ENCODE measurements at places on chromosomes 11 and 22. TPM values are rescaled to one million over a fixed set of nuclear protein-coding genes. Genes with fewer than 3 reads are reported as not detected.

GRCh38 chr22:41563051-41563711, 2.4 kb downstream of the CSDC2 start:
- H3K36me3 ChIP-seq, result no peaks in the 10 kb centered on the region
- no peaks in the 10 kb centered on the region for H3K27me3 ChIP-seq
- H3K4me1 ChIP-seq, result peaks cover 29% of the 10 kb centered on the region
- peak overlapping the region; percentile 20 for H3K27ac ChIP-seq
- H3K4me3 ChIP-seq, result peak overlapping the region; percentile 43

The KRTAP5-10 gene
- total RNA-seq, result 0.20 TPM

DNA sequence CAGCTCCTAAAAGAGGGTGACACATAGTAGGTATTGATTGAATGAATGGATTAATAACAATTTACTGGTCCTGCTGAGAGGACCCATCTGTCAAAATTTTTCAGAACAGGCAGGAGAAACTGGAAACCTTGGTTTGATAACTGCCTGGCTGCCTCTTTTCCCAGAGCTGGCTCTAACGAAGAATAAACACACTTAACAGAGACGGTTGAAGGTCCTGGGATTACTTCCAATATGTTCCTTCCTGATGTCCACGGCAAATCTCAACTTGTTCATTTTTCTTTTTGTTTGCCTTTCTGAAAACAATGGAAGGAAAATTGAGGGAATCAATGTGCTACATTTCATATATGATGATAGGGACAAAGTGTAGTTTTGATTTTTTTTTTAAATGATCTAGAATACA, 76.5 kb upstream of the SYT13 start:
- H3K4me1 ChIP-seq, result no peaks in the 10 kb centered on the region
- H3K27ac ChIP-seq, result no peak overlapping the region
- peaks cover 56% of the 10 kb centered on the region for H3K27me3 ChIP-seq
- no peak for DNase-seq

The FERMT3 gene
- total RNA-seq, result 4.3 TPM

DNA sequence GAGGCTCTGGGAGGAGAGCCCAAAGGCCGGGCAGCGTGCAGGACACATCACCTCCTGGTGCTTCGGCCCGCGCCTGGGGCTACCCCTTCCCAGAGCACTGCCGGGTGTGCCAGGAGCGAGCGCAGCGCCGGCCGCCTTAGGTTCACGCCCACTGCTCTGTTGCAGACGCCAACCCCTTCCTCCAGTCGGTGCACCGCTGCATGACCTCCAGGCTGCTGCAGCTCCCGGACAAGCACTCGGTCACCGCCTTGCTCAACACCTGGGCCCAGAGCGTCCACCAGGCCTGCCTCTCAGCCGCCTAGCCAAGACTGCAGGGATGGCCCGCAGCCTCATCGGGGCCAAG, 79.0 kb downstream of the MED15 start:
- no peaks in the 10 kb centered on the region for H3K27me3 ChIP-seq
- no peak for DNase-seq
- H3K36me3 ChIP-seq, result peaks cover 28% of the 10 kb centered on the region
- 0 out of 2 replicates have a peak, but pooled peaks cover under 1% of the 10 kb centered on the region for H3K4me1 ChIP-seq

The OLFML1 gene
- total RNA-seq, result not detected

GRCh38 chr22:19488884-19489843, 9.4 kb downstream of the CDC45 start:
- no peak overlapping the region for H3K4me3 ChIP-seq
- no peak for DNase-seq
- no peak overlapping the region for H3K27ac ChIP-seq
- no peaks in the 10 kb centered on the region for H3K27me3 ChIP-seq
- H3K4me1 ChIP-seq, result peaks cover 4% of the 10 kb centered on the region

The KIAA0930 gene
- 60.9 TPM for total RNA-seq

- no peaks in the 10 kb centered on the region for H3K4me1 ChIP-seq
- no peak for DNase-seq
- H3K27ac ChIP-seq, result no peak overlapping the region
- H3K27me3 ChIP-seq, result no peaks in the 10 kb centered on the region
- H3K4me3 ChIP-seq, result no peak overlapping the region
These were observed 297.0 kb downstream of the CADM1 start for GRCh38 chr11:115207166-115207591.

The ALDH3B1 gene
- 25.5 TPM for total RNA-seq

DNA sequence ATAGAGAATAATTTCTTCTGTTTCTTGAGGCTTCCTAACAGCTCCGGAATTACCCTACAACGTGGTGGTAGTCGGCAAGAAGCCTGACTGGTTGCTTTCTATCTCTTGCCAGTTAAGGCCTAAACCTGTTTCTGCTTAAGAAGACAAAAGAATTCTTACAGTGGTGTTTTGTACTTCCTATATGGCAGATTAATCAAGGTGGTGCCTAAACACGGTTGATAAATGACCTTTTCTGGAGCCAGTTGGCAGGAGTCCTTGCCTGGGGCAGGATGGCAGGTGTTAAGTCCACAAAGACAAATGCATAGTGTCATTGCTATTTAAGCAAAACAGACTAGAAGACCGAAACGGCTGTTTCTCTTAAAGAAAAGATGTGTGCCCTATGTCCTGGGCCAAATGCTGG, 9.9 kb downstream of the GVQW3 start:
- H3K36me3 ChIP-seq, result no peaks in the 10 kb centered on the region
- no peak overlapping the region for H3K27ac ChIP-seq
- H3K27me3 ChIP-seq, result no peaks in the 10 kb centered on the region
- no peak overlapping the region for H3K4me3 ChIP-seq

DNA sequence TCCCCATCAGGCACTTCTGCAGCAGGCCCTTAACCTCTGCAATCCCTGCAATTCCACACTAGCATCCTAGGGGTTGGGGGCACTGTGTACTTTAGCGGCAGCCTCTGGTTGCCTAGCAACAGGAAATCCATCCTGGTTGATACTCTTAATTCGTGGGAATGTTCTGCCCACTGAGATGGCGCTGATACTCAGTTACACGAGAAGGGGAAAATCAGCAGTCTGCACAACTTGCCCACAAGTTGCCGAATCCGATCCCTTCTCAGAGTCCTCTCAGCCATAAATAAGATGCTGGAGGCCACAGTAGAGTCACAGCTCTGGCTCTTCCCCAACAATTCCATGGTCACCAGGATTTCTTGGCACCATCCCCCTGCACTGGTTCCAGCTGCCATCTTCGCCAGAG, 57.6 kb upstream of the CRYBB3 start:
- no peaks in the 10 kb centered on the region for H3K36me3 ChIP-seq
- H3K27ac ChIP-seq, result no peak overlapping the region
- no peaks in the 10 kb centered on the region for H3K4me1 ChIP-seq
- no peak for DNase-seq
- no peak overlapping the region for H3K4me3 ChIP-seq

The GRAMD1B gene
- total RNA-seq, result 12.7 TPM

- DNase-seq, result no peak
- H3K36me3 ChIP-seq, result no peaks in the 10 kb centered on the region
- no peaks in the 10 kb centered on the region for H3K4me1 ChIP-seq
- H3K4me3 ChIP-seq, result no peak overlapping the region
- peaks cover 88% of the 10 kb centered on the region for H3K27me3 ChIP-seq
These were observed 32.9 kb downstream of the OR52E1 start for GRCh38 chr11:5102246-5102645.

The PLEKHB1 gene
- 22.9 TPM for total RNA-seq

GRCh38 chr11:47285969-47286770, 16.2 kb downstream of the MADD start:
- no peak overlapping the region for H3K27ac ChIP-seq
- H3K4me1 ChIP-seq, result no peaks in the 10 kb centered on the region
- no peak overlapping the region for H3K4me3 ChIP-seq
- no peak for DNase-seq
- H3K36me3 ChIP-seq, result peaks cover 43% of the 10 kb centered on the region
- no peaks in the 10 kb centered on the region for H3K27me3 ChIP-seq

DNA sequence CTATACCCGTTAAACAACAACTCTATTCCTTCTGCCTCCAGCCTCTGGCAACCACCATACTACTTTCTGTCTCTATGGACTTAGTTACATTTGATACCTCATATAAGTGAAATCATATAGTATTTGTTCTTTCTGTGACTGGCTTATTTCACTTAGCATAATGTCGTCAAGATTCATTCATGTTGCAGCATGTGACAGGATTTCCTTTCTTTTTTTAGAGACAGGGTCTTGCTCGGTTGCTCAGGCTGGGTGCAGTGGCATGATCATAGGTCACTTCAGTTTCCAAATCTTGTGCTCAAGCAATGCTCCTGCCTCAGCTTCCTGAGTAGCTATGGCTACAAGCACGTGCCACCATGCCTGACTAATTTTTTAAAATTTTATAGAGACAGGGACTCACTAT, 29.4 kb upstream of the SORL1 start:
- no peaks in the 10 kb centered on the region for H3K27me3 ChIP-seq
- H3K36me3 ChIP-seq, result no peaks in the 10 kb centered on the region
- H3K27ac ChIP-seq, result no peak overlapping the region

DNA sequence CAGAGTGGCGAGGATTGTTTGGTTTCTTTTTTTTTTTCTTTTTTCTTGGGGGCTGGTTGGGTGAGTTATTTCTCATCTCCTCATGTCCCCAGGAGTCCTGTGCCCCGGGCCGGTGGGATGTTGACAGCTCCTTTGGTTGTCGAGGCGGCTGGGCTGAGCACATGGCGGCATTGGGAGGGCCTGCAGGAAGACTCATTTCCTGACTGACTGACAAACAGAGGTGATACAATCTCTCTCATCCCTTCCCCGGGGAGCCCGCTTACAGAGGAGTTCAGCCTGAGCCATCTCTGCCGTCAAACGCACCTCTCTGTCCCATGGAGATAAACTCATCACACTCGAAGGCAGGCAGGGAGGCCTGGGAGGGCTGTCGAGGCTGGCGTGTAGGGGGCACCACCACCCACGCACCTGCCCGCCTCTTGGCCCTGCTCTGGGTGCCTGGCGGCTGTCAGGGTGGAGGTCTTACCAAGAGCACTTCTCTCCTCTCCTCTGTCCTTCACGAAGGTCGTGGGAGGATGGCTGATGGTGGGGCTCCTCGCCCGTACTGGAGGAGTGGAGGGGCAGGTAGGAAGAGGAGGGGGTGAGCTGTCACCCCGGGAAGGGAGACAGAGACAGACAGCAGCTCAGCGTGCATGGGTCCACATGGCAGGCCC, 60.0 kb upstream of the NECTIN1 start:
- no peak overlapping the region for H3K4me3 ChIP-seq
- DNase-seq, result no peak
- H3K36me3 ChIP-seq, result no peaks in the 10 kb centered on the region

The FOLH1 gene
- total RNA-seq, result not detected

The HIRA gene
- 30.6 TPM for total RNA-seq

- H3K4me3 ChIP-seq, result no peak overlapping the region
- no peaks in the 10 kb centered on the region for H3K27me3 ChIP-seq
- DNase-seq, result peak; percentile 59
These were observed 4.4 kb upstream of the WEE1 start for GRCh38 chr11:9568854-9569587.

GRCh38 chr11:117180020-117180419, 1.5 kb downstream of the SIDT2 start:
- peak overlapping the region; percentile 69 for H3K27ac ChIP-seq
- no peaks in the 10 kb centered on the region for H3K36me3 ChIP-seq
- no peak for DNase-seq
- no peaks in the 10 kb centered on the region for H3K27me3 ChIP-seq
- peaks cover 46% of the 10 kb centered on the region for H3K4me1 ChIP-seq
- H3K4me3 ChIP-seq, result peak overlapping the region; percentile 75

DNA sequence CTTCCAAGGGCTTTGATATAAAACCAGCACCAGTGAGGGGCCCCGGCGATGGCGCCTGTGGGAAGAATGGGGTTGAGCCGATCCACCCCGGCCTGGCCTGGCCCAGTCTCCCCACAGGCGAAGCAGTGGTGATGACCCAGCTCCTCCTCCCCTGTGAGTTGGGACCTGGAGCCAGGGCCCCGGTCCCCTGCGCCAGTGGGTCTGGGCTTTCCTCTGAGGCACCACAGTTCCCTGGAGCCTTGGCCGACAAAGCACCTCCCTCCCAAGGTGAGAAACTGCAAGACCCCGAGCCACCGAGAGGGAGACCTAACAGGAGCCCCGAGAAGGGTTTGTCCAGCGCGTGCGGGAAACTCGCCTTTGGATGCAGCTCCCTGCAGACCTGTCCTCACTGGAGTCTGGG, 942.9 kb downstream of the BRD1 start:
- no peaks in the 10 kb centered on the region for H3K27me3 ChIP-seq
- no peak overlapping the region for H3K27ac ChIP-seq
- H3K4me3 ChIP-seq, result no peak overlapping the region
- H3K36me3 ChIP-seq, result no peaks in the 10 kb centered on the region
- DNase-seq, result no peak
- H3K4me1 ChIP-seq, result no peaks in the 10 kb centered on the region

The KCTD17 gene
- 23.4 TPM for total RNA-seq

- H3K27me3 ChIP-seq, result no peaks in the 10 kb centered on the region
- no peaks in the 10 kb centered on the region for H3K36me3 ChIP-seq
- no peak for DNase-seq
- H3K27ac ChIP-seq, result no peak overlapping the region
These were observed 95.4 kb downstream of the MORC2 start for GRCh38 chr22:30873086-30873650.

DNA sequence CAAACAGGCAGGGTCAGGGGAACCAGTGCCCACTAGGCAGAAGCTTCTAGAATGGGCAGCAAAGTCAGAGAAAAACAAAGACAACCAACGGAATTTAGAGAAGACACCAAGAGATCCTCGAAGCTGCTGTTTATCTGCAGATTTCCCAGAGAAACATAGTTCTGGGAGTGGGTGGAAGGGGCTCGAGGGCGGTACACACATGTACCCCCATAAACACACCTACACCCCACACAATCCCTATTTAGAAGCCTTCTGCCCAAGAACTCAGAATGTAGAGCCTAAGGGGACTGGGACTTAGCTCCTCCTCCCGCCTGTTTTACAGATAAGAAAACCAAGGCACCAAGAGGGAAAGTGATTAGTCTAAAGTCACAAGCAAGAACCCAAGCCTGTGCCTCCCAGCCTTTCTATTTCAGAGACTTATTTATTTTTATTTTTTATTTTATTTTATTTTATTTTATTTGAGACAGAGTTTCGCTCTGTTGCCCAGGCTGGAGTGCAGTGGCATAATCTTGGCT, 6.4 kb downstream of the NPTXR start:
- H3K27me3 ChIP-seq, result no peaks in the 10 kb centered on the region
- peaks cover 17% of the 10 kb centered on the region for H3K4me1 ChIP-seq
- DNase-seq, result no peak
- H3K36me3 ChIP-seq, result no peaks in the 10 kb centered on the region
- H3K27ac ChIP-seq, result no peak overlapping the region

DNA sequence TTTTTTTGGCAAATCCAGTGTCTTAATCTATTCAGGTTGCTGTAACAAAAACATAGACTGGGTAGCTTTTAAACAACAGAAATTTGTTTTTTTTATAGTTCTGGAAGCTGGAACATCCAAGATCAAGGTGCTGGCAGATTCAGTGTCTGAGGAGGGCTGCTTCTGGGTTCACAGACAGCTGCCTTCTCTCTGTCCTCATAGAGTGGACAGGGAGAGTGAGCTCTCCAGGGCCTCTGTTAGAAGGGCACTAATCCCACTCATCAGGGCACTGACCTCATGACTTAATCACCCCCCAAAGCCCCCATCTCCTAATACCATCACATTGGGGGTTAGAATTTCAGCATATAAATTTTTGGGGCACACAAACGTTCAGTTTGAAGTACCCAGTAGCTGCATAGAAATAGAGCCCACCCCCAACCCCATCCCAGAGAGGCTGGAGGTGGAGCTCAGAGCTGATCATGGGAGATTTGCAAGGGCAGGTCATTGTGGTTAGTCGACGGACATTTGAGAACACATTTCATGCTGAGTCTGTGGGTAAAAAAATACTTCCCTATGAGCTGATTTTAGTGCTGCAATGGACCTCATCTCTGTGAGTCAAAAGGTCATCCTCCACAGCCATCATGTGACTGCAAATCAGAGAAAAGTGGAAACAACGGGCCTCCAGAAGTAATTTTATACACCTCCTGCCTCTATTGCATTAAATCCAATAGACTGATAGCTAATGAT, 203.1 kb upstream of the CADM1 start:
- H3K27me3 ChIP-seq, result no peaks in the 10 kb centered on the region
- no peaks in the 10 kb centered on the region for H3K36me3 ChIP-seq
- no peak for DNase-seq
- H3K4me3 ChIP-seq, result no peak overlapping the region
- no peaks in the 10 kb centered on the region for H3K4me1 ChIP-seq
- no peak overlapping the region for H3K27ac ChIP-seq
